Smooth muscle cell of the brain vasculature (primary cell): ENCODE measurements at places on chromosomes 6 and 20.

GRCh38 chr6:143647732-143648131 is 30.0 kb upstream of the PHACTR2 start:
- no peak for DNase-seq

- no peak for DNase-seq
Measured at GRCh38 chr6:32096394-32097258, 12.5 kb downstream of the TNXB start.

- DNase-seq = no peak
Measured at GRCh38 chr6:46207174-46207573, 36.4 kb upstream of the ENPP5 start.

DNA sequence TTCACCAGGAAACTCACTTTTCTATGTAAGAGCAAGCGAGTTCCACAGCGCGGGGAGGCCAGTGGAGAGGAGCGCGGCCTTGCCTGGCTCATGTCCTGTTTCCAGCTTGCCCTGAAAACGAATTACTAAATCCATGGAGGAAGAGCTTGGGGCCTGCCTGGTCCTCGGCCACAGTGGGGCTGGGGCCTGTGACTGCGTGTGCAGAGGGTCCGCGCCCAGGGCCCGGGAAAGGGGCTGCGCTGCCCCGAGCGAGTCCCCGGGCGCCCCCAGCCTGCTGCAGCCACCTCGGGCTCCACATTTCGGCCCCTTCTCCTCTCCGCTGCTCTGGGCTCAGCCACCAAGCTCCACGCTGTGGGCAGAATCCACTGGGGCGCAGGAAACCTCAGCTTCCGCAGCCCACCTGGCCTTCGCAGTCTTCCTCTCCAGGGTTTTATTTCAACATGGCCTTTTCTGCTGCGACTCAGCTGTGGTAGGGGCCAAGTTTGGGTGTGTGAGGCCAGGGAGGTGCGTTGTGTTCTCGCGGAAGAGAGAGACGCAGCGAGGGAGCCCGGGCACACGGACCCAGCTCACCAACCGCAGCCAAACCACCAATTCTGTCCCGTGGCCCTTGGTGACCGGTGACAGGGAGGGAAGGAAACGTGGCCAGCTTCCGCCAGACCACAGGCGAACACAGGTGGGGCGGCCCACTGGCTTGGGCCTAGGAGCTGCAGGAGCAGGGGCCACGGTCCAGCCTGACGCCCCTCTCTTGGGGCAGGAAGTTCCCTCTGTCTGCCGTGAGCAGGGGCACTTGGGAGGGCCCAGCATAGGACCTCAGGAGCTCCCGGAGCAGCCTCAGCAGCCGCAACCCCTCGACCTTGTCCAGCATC is 211.4 kb downstream of the ERMARD start:
- no peak for DNase-seq

DNA sequence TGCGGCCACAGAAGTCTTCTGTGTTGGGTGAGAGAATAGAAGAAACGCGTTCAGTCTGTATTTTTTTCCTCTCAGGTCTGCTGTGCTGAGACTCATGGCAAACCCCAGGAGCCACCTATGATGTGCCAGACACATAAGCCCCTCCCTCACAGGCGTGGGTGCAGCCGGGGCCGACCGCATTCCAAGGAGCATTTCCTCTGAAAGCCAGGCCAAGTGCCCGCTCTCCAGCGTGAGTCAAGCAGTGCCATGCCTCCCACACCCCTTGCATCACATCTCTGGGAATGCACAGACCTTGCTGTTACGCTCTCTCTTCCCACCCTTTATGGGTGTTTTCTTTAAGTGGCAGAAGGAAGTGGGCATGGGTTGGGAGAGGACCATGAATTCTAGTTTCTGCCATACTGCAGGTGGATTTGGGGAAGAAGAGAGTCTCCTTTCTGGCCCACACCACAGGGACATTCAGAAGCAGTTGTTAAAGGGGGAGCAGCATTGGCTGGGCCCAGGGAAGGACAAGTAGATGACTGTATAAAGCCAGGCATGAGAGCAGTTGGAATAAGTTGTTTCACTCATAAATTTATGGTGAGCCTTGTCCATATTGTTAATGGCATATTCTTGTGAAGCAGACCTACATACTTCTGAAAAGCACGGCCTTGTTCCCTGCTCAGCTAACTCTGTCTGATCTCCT is 37.1 kb upstream of the TFAP2A start:
- no peak for DNase-seq

DNA sequence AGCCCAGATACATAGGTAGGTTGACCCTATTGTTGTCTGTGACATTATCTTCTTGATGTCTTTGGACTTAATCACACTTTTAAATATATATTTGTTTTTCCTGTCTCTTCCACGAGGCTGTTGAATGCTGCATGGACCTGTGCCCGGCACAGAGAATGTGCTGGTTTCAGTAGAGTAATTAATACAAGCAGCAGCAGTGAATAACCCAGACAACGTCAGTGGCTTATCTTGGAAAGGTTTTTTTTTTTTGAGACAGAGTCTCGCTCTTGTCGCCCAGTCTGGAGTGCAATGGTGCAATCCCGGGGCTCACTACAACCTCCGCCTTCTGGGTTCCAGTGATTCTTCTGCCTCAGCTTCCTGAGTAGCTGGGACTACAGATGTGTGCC is 108.2 kb downstream of the CDH26 start:
- DNase-seq = no peak

DNA sequence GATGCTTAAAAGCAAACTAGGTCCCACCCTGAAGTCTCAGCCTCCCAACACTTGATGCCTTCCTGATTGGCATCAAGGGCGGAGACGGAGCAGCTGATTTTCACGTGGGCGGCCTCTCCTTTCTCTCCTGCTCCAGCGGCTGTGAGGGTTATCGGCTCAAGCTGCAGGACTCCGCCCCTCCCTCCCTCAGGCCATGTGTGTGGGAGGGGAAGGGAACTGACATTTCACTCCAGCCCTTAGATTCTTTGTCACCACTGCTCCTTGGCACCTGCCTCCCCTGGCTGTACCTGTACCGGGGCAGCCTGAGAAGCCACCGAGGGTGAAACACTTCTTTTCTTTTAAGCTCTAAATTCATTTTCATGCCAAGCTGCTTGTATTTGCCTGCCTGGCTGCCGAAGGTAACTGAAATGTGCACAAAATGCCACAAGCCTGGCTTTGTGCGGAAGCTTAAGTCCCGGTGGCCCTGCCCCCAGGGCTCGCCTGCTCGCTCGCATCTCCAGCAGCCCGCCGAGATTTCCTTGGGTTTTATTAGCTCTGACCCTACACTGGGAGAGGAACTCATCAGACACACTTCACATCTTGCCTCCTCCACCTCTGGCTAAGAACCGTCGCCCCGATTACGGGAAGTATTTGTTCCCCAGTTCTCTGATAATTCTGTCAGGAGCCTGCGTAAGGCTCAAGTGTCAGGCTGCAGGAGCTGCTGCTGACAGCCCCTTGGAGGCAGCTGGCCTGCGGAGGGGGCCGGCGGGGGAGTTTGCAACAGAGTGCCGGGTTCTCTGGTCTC is 9.6 kb upstream of the CPNE5 start:
- no peak for DNase-seq

GRCh38 chr6:90406142-90406794 is 109.6 kb upstream of the BACH2 start:
- DNase-seq = no peak

- no peak for DNase-seq
Measured at GRCh38 chr20:62624325-62624690, 18.0 kb upstream of the SLCO4A1 start.

- no peak for DNase-seq
Measured at GRCh38 chr6:27251606-27252251, 4.2 kb downstream of the PRSS16 start.

DNA sequence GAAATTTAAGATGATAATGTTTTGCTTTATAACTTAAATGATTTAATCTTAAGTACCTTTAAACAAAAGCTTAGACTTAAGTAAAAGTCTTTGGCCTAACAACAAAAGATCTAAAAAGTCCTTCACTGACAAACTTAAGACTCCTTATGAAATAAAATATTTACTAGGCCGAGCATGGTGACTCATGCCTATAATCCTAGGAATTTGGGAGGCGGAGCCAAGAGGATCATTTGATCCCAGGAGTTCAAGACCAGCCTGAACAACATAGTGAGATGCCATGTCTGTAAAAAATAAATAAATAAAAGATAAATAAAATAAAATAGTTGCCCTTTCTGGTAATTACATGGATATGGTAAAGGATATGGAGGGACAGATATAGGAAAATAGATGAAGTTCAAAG is 12.4 kb downstream of the KATNA1 start:
- DNase-seq = no peak

DNA sequence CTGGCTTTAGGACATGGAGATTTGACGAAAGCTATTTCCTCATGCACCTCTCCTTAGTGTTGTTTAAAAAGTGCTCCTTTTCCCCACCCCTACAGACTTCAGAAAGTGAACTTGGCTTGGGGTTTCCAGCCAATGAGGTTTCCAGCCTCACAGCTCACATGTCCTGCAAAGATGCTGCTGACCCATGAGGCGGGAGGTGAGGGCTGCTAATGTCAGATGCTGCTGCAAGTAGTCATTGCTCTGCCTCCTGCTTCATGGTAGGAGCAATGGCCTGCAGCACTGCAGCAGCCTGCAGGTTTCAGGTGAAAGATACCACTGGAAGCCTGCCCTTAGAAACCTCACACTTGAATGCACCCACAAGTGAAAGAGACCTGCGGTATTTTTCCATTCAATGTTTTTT is 112.8 kb downstream of the LAMP5 start:
- no peak for DNase-seq

DNA sequence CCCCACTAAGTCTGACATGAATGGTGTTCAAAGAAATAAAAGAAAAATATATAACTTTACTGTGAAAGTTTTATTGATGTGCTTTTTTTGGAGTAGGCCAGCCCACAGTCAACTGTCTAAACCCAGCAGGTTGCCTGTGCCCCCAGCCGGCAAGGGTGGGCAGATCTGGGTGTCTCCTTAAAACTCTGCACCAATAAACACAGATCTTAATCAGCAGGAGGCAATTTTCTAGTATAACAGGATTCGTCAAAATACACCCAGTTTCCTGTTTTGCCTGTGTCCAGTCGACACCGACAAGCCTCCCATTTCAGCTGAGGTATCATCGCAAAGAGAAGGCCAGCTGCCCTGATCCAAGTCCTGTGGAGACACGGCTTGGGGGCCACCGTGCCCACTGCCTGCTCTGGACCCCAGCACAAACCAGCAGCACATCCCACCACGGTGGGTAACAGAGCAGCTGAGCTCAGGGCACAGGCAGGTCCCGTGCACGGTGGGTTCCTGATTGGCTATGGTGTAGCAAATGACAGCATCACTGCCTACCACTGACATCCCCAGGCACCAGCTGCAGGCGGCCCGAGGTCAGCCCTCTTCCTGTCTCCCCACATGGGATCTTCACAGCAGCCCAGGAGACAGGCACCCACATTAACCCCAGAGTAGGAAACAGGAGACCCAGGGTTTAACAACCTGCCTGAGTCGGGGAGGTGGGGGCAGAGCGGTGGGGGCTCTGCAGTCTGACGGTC is 15.7 kb downstream of the BMP7 start:
- DNase-seq = no peak

DNA sequence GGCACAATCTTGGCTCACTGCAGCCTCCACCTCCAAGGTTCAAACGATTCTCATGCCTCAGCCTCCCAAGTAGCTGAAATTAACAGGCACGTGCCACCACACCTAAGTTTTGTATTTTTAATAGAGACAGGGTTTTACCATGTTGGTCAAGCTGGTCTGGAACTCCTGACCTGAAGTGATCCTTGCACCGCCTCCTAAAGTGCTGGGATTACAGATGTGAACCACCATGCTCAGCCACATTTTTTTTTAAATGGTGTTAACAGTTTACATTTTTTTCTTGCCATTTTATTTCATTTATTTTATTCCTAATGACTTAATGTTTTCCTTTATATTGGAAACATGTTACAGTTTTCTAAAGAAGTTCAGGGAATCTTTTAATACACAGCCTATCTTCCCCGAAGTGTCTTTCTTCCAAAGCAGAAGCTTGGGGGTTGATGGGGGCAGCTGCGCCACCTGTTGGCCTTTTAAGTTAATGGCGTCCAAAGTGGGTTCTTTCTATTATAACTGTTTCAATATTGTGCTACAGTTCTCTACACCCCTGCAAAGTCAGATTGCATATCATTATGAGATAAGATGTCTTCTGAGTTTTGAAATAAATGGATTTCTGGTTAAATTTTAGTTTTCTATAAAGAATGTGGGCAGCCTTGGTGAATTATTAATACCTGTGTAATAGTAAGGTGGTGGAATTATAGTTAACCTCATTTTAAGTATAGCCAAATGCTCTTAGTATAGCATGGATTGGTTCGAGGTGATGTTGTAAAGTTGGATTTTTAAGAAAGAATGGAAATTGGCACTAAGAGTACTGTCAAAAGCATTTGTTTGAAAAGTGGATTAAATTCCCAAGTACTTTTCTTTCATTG is 42.0 kb upstream of the PLCG1 start:
- DNase-seq = no peak

- DNase-seq = no peak
Measured at GRCh38 chr6:55652429-55652828, 73.4 kb upstream of the HMGCLL1 start.

GRCh38 chr20:63313349-63314014 is 20.5 kb downstream of the COL20A1 start:
- no peak for DNase-seq

- no peak for DNase-seq
Measured at GRCh38 chr20:63501818-63502670, 3.2 kb upstream of the EEF1A2 start.

DNA sequence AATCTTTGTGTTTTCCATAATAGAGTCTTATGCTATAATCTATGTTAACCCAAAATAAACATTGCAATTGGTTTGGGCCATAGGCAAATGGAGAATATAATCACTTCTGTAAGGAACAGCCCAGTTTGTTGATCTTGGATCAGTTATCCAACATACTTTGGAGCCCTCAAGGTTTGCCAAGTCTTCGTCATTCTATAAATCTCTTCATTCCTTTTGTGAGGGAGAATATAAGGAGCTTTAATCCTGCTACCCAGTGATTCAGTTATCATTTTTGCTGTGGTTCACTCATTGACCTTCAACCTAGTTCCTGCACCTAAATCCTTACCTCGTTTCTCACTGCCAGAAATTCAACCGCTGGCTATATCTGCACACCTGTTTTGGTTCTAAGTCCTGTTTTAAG is 500.3 kb upstream of the PTCHD4 start:
- DNase-seq = no peak

DNA sequence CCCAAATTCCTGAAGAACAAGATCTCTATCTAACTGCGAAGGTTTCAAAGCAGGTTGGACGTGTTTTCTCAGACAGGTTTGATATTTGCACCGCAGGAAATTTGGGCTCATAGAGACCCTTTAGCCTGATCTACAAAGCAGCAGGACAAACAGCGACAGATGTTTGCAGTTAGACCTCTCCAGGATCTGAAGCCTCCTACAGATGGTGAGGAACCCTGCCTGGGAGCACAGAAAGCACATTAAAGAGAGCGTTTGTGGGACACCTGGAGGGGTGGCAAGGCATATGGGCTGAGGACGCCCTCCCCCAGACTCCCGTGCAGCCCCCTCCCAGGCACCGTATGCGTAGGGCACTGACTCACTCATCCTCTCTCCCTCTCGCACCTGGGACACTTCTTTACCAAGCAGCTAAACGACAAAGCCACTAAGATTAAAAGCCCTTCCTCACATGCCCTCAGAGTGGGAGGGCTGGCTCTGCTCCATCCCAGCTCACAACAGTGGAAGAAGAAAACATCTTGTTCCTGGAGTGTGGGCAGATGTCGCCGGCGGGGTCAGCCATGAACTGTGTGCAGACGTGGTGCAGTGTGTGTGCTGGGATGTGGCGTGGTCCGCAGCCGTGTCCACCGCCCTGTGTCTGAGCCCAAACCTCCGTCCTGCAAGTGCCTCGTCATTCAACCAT is 249.7 kb upstream of the AFDN start:
- no peak for DNase-seq
